ENCODE measurements at places on chromosomes 7 and 10.
A peak's percentile ranks its signal among the peaks of the same experiment; 100 is the strongest.

DNA sequence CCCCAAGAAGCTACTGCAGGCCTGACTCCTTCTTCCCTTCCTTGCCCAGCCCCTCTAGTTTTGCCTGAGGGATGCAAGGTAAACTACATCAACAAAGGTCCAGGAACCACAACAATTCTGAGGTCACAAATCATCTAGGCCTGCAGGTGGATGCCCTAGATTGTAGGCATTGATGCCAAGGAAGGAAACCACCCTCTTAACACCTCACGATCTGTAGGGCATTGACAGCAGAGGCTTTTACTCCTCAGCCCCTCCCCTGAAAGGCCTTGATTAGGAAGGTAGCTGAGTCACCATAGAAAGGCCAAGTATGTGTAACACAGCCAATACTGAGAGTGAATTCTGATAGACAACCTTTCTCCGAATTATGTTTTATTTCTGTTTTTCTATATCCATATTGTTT, 46.7 kb upstream of the FAM3C start:
- H3K4me1 ChIP-seq: peaks cover 22% of the 10 kb centered on the region
- no peak overlapping the region for H3K27ac ChIP-seq
- DNase-seq: peak; percentile 16
- no peaks in the 10 kb centered on the region for H3K36me3 ChIP-seq
- no peak overlapping the region for H3K4me3 ChIP-seq
- no peaks in the 10 kb centered on the region for H3K27me3 ChIP-seq

DNA sequence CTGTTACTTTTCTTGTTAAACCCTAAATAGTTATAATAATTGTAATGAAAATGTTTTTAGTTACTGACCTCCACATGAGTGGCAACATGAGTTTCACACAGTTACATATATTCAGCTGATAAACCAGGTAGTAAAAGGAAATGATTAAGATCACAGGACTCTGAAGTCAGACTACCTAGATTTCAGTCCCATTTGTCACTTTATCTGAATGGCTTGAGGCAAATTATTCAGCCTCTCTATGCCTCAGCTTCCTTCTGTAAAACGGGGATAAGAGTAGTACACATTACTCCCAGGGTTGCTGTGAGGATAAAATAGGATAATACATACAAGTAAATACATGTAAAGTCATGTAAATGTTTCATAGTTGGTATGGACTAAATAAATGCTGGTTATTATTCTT, 254.3 kb upstream of the LRRTM3 start:
- no peaks in the 10 kb centered on the region for H3K36me3 ChIP-seq
- H3K27ac ChIP-seq: no peak overlapping the region
- DNase-seq: no peak

DNA sequence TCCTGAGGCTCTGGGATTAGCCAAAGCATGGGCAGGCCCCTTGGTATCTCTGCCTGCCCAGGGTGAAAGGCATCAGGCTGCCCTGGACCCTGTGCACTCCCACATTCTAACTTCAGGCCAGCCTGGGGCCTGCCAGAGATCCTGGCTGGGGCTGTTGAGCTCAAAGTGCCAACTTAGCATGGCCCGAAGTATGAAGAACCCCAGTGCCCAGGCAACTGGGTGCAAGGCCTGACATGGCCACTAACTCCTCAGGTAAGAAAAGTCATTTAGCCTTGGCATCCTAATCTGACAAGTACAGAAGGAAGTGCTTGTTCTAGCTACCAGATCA, 43.2 kb downstream of the FAM53B start:
- H3K36me3 ChIP-seq: no peaks in the 10 kb centered on the region

DNA sequence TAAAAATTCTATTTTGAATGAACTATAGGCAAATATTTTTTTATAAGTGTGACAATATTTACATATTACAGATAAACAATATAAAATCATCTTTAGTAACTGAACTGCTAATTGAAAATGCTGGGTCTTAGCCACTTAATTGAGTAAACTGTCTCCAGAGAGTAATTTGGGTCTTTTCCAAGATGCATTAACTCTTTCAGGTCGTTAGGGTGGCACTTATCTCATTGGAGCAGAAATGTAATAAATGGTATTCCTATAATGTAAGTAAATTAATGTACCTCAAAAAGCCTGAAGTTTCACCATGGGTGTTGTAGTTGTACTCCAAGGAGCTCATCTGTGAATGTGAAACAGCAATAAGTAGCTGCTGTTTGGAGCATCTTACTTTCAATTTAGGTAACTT, 208.5 kb downstream of the EXOC4 start:
- DNase-seq: no peak
- H3K4me1 ChIP-seq: no peaks in the 10 kb centered on the region
- no peak overlapping the region for H3K4me3 ChIP-seq
- H3K27ac ChIP-seq: no peak overlapping the region
- no peaks in the 10 kb centered on the region for H3K36me3 ChIP-seq

- H3K4me3 ChIP-seq: no peak overlapping the region
- no peaks in the 10 kb centered on the region for H3K4me1 ChIP-seq
- H3K27me3 ChIP-seq: no peaks in the 10 kb centered on the region
- no peak overlapping the region for H3K27ac ChIP-seq
- no peaks in the 10 kb centered on the region for H3K36me3 ChIP-seq
Observed at GRCh38 chr10:90373911-90374310, 483.9 kb downstream of the HTR7 start.

DNA sequence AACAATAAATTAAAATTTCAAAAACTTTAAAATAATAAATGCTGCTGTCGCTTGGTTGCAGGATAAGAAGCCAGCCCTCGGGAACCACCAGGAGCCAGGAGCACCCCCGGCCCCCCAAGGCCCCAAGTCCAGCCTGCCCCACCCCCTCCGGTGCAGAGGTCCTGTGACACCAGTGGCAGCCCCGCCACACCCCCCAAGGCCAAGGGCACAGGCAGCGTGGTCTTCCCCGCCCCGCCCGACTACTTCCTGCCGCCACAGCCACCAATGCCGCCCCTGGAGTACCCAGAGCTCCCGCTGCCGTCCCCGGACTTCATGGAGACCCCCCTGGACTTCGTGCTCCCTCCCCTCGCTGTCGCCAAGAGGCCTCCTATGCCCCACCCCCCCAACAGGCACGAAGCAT, 44.5 kb upstream of the PDSS1 start:
- H3K27me3 ChIP-seq: no peaks in the 10 kb centered on the region
- no peak overlapping the region for H3K27ac ChIP-seq
- no peak overlapping the region for H3K4me3 ChIP-seq
- H3K4me1 ChIP-seq: no peaks in the 10 kb centered on the region
- no peak for DNase-seq

GRCh38 chr10:44992070-44992731, 8.5 kb upstream of the ZNF22 start:
- H3K27me3 ChIP-seq: no peaks in the 10 kb centered on the region
- peak overlapping the region; percentile 87 for H3K27ac ChIP-seq

- H3K4me3 ChIP-seq: no peak overlapping the region
- no peak overlapping the region for H3K27ac ChIP-seq
- no peaks in the 10 kb centered on the region for H3K36me3 ChIP-seq
- no peaks in the 10 kb centered on the region for H3K4me1 ChIP-seq
- H3K27me3 ChIP-seq: no peaks in the 10 kb centered on the region
- DNase-seq: no peak
Observed at GRCh38 chr10:67282871-67283270, 357.0 kb downstream of the LRRTM3 start.

GRCh38 chr10:28558923-28559508, 26.1 kb downstream of the WAC start:
- H3K4me3 ChIP-seq: no peak overlapping the region
- peaks cover 41% of the 10 kb centered on the region for H3K4me1 ChIP-seq

DNA sequence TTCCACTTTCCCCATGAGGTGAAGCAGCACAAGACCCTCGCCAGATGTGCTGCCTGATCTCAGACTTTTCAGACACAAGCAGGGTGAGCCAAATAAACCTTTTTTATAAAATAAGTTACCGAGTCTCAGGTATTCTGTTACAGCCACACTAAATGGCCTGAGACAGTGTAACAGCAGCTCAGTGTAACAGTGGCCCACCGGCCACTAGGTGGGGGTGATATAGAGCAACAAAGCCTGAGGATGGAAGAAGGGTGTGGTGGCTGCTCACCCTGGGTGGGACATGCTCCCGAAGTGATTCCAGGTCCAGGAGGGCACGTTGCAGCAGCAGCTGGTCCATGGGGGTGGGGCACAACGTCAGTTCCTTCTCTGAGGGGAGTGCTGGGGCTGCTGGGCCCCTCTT, 44.6 kb downstream of the BMS1 start:
- no peak overlapping the region for H3K4me3 ChIP-seq
- no peaks in the 10 kb centered on the region for H3K4me1 ChIP-seq
- no peak overlapping the region for H3K27ac ChIP-seq
- H3K27me3 ChIP-seq: no peaks in the 10 kb centered on the region
- DNase-seq: no peak

Data from body of pancreas (tissue), 4 donors.